ENCODE measurements at places on chromosomes 3 and 15. TPM values are rescaled to one million over a fixed set of nuclear protein-coding genes. Genes with fewer than 3 reads are reported as not detected.

GRCh38 chr3:45601156-45601555 is 6.6 kb downstream of the LIMD1 start:
- H3K36me3 ChIP-seq, result peaks cover 37% of the 10 kb centered on the region
- no peaks in the 10 kb centered on the region for H3K27me3 ChIP-seq
- H3K27ac ChIP-seq, result no peak overlapping the region
- peak; percentile 27 for DNase-seq

- DNase-seq, result no peak
- no peak overlapping the region for H3K4me3 ChIP-seq
- H3K4me1 ChIP-seq, result peaks cover 5% of the 10 kb centered on the region
- H3K27me3 ChIP-seq, result no peaks in the 10 kb centered on the region
- no peaks in the 10 kb centered on the region for H3K36me3 ChIP-seq
Measured at GRCh38 chr3:15345608-15346137, 13.3 kb upstream of the SH3BP5 start.

GRCh38 chr3:101063401-101063800 is 70.2 kb upstream of the ABI3BP start:
- no peaks in the 10 kb centered on the region for H3K4me1 ChIP-seq
- no peaks in the 10 kb centered on the region for H3K27me3 ChIP-seq
- no peak for DNase-seq
- H3K36me3 ChIP-seq, result no peaks in the 10 kb centered on the region

The CDCP1 gene
- total RNA-seq, result 28.7 TPM

Measured in lower lobe of right lung (tissue), 2 donors.